ENCODE measurements at places on chromosomes 13 and 19.

- DNase-seq: no peak
These were observed 92.7 kb downstream of the ZNF737 start for GRCh38 chr19:20472854-20473253.

DNA sequence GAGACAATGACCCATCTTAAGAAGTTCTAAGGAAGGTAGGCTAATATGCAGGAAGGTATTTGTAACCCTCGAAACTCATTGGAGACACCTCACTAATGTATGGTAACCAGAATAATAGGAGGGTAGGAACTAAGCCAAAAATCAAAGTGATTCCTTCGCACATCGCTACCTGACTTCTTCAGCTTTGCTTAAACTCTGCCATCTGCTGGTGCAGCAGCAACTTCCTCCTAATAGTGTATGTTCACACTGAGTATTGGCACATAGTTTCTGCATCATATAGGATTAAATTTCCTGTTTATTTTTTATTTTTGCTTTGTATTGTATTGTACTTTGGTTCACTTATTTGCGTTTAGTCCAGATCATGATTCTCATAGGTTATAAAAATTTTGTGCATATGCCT is 676.2 kb downstream of the GPC5 start:
- no peak for DNase-seq

DNA sequence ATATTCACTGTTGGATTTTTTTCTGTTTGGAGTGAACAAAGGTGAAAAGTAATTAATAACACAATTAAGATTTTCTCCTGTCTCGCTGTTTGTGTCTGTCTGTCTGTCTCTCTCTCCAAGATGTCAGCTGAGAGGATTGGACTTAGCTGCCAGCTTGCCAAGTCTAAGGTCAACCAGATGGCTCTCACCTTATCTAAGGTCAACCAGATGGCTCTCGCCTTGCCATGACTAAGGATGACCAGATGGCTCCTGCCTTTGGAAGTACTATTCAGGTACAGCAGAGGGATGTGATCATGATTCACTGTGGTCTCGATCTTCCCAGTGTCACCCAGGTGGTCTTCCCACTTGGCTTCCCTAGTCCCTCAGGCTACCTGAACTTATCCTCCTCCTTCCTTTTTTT is 1436.4 kb downstream of the UQCRFS1 start:
- DNase-seq: no peak

- DNase-seq: no peak
These were observed 18.5 kb upstream of the ATP11A start for GRCh38 chr13:112671359-112671758.

- no peak for DNase-seq
These were observed 1.6 kb upstream of the KLK10 start for GRCh38 chr19:51020988-51021651.

- DNase-seq: no peak
These were observed 3.0 kb downstream of the OPA3 start for GRCh38 chr19:45581576-45581975.

GRCh38 chr13:23322353-23323336 is 110.9 kb downstream of the SACS start:
- no peak for DNase-seq

- DNase-seq: no peak
These were observed 10.8 kb downstream of the PAK4 start for GRCh38 chr19:39136225-39136940.

DNA sequence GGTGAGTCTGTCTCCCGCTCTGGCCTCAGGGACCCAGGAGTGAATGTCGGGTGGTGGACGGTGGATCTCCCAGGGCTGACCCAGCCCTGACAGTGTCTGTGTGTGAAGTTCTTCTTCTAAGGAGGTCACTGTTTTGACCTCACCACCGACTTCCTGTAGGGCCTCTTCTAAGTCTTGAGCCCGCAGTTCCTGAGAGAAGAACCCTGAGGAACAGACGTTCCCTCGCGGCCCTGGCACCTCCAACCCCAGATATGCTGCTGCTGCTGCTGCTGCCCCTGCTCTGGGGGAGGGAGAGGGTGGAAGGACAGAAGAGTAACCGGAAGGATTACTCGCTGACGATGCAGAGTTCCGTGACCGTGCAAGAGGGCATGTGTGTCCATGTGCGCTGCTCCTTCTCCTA is at the start of gene SIGLEC7:
Gene SIGLEC7 (plus strand): TSS at position 183 of the 400 bp plus-strand sequence. CDS start 69 bp downstream, at position 252.
- DNase-seq: no peak

- DNase-seq: no peak
These were observed 39.3 kb downstream of the SIGLEC7 start for GRCh38 chr19:51181377-51181912.

- no peak for DNase-seq
These were observed 4.8 kb downstream of the KMT5C start for GRCh38 chr19:55344444-55344843.

DNA sequence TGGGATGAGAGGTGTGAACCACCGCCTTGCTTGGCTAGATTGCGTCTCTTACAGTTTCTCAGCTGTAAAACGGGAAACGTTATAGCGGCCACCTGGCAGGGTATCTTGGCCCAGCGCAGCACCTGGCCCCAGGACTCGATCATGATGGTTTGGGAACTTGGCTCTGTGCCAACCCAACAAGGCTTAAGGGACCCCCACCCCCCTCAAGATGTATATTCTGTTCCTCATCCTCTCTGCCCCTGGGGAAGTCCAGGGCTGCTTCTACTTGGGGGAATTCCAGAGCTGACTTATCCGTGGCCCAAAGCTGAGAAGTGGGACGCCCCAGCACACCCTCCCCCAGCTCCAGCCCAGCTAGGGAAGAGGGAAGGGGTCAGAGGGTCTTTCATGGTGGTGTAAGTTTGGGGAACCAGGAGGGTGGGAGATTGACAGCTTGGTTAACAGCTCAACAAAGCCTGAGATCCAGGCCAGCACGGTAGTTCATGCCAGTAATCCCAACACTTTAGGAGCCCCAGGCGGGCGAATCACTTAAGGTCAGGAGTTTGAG is 695 bp downstream of the ICAM1 start:
- DNase-seq: no peak

DNA sequence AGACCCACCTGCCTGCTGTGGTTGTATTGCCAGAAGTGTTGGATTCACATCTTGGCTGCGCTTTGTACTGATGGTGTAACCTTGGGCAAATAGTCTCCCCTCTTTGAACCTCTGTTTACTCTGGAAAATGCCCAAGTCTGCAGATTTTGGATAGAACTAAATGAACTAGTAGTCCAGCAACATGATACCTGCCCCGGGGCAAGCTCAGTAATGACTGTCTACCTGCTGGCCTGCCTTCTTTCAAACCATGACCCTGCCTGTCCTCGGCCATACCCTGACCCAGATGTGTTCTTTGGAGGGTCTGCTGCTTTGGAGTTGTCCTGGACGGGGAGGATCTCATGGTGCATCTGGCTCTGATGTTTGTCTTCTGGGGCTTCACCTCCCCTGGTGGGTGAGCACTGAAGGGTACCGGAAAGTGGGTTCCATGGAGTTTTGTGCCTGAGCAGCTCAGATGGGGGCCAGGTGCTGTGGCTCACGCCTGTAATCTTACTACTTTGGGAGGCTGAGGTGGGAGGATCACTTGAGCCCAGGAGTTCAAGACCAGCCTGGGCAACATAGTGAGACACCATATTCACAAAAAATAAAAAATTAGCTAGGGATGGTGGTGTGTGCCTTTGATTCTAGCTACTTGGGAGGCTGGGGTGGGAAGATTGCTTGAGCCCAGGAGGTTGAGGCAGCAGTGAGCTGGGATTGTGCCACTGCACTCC is 59.5 kb downstream of the TNFRSF19 start:
- no peak for DNase-seq

DNA sequence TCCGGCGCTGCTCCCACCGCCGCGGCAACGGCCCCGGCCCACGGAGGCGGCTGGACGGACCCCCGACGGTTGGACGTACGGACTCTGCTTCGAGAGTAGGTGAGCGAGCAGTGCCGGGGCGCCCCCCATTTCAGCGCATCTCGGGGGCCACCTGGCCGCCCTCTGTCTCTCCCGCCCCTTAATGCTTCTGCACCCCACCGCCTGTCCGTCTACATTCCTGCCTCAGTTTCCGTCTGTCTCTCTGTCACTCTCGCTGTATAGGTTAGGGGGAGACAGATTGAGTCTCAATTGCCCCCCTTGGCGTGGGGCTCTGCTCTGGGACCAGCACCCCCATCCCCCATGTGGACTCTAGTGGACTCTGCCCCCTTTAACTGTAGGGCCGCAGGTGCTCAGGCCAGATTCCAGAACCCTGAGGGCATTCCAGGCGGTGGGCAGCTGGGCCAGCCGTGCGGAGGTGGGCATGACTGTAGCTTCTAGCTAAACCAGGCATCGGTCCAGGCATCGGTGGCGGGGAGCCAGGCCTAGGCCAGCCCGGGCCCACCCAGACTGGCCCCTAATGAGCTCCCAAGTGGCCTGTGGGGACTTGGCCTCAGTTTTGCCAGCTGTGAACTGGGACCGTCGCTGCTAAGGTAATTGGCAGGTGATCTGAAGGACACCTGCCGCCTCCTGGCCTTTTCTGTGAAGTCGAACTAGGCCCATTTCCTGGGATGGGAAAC is 373 bp downstream of the TNFAIP8L1 start:
- no peak for DNase-seq

DNA sequence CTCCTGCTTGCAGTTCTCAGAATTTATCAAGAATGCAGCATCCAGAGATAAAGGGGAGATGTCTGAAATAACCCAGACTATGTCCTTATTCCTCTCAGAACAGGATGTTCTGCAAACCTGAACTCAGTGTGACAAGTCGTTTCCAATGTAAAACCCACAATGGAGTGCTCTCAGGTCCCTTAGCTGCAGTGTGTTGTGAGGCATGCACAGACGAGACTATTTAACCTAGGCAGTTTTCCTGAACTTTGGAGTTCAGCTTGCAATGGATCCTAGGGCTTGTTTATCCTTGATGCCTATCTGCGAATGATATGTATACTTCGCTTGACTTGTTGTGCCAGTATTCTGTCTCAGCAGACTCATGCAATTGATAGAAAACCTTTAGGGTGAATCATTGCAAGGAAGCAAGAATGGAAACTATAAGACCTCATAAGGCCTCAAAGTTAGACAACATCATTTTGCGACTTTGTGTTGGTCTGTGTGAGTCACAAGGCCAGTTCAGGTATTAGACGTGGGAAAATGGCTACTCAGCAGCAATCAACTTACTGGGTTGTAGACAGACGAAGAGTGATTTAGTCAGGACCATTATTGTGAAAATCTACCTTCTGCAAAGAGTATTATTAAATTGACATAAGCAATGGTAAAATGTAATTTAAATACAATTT is 2439.9 kb upstream of the PCDH20 start:
- no peak for DNase-seq

- no peak for DNase-seq
These were observed 459 bp downstream of the PCDH20 start for GRCh38 chr13:61415058-61415721.

- DNase-seq: no peak
These were observed 96.7 kb upstream of the UQCRFS1 start for GRCh38 chr19:29309637-29310036.

- no peak for DNase-seq
These were observed 17.1 kb upstream of the GPC5 start for GRCh38 chr13:91381371-91381770.

- DNase-seq: no peak
These were observed 5.5 kb upstream of the WTIP start for GRCh38 chr19:34475975-34476594.

DNA sequence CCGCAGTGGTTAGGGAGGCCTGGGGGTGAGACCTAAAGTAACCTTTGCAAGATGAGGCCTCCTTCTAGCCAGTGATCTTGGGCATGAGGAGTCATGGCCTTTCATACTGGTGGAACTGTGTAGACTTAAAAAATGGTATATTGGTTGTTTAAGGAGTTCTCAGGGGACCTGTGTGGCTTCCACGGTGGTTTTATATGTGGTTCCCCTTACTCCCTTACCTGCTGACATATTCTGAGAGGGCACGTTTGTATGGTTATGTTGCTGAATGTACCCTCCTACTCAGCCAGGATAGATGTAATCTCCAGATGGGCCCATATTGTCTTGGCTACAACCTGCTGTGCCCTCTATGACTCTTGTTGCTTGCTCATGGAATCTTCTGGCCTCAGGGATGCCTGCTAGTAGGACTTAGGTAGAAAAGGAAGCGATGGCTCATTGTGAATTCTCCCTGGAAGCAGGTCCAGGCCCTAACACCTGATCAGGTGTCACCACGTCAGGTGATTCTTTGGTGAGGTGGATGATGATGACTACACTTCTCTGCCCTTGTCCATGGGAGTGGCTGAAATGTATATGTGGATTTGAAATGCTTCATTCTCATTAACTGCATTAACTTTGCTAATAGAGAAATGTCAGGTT is 1.8 kb downstream of the ZNF460 start:
- DNase-seq: no peak

- DNase-seq: peak; percentile 63
These were observed 712 bp downstream of the BBC3 start for GRCh38 chr19:47230054-47230920.

GRCh38 chr13:51222686-51223559 is 725 bp downstream of the FAM124A start:
- no peak for DNase-seq

GRCh38 chr19:12766051-12766521 is 9.3 kb downstream of the HOOK2 start:
- DNase-seq: peak; percentile 57

- DNase-seq: no peak
These were observed 489.5 kb upstream of the SPRY2 start for GRCh38 chr13:80830431-80830830.

DNA sequence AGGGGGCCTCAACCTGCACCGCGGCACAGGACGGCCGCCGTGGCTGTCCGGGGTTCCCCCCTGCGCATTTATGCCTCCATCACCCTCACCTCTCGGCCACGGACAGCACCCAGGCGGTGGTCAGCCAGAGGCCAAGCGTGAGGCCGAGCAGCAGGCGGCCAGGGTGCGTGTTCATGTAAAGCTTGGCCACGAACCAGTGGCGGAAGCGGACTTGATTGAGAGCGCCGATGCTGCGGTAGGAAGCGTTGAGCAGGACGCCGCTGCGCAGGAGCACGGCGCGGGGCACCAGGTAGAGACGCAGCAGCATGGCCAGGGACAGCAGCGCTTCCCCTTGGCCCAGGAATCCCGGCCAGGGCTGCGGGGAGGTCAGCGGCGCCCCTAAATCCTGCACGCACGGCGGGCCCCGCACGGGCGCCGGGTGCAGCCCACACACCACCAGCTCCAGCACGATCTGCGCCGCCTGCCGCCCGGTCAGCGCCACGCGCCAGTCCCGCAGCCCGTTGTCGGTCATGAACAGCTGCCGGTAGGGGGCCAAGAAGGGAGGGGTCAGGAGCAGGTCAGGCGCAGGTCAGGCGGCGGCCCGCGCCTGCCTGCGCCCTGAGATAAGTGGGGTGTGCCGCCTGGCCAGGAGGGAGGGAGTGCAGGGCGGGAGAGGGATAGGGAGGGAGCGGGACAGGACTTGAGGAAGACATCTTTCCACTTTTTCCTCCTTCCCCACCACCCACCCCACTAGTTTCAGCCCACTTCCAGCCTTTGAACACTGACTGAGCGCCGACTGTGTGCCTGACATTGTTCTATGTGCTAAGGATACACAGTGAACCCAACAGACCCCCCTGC is 6.5 kb downstream of the KCNN4 start:
- DNase-seq: no peak
